Activated T-cell treated with anti-CD3 and anti-CD28 coated beads for 1 hour (primary cell): ENCODE measurements at places on chromosomes 2 and 18.

DNA sequence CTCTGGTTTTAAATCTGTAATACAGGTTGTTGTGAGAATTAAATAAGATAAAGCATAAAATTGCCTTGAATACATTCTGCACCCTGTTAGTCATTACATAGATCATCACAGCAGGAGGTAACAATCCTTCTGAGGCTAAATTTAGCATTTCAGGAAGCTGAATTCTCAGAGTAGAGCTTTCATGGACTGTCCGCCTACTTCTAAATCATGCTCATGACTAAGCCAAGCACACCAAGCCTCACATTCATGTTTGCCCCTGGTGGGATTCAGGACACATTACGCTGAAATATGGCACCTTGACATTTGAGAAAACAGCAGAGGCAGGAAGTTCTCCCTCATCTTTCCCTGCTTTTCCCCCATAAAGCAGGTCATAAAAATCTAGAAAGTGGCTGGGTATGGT lies 16.6 kb upstream of the PIK3C3 start:
- DNase-seq, result no peak

DNA sequence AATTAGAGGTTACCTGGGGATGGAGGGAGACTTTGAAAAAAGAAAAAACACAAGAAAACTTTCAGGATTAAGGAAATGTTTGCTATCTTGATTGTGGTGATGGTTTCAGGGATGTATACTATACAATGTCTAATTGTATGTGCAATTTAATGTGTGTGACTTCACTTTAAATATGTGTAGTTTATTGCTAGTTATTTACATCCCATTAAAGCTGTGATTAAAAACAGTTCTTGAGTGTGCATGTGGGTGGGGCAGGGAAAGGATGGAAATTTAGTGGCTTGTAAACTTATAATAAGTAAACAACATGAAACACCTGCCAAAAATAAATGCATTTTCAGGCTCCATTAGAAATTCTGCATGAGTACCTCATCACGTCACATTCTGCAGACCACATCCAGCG lies 167.0 kb downstream of the MYO5B start:
- DNase-seq, result no peak

- DNase-seq, result no peak
Measured at GRCh38 chr2:227324642-227324994, 433 bp upstream of the MFF start.

DNA sequence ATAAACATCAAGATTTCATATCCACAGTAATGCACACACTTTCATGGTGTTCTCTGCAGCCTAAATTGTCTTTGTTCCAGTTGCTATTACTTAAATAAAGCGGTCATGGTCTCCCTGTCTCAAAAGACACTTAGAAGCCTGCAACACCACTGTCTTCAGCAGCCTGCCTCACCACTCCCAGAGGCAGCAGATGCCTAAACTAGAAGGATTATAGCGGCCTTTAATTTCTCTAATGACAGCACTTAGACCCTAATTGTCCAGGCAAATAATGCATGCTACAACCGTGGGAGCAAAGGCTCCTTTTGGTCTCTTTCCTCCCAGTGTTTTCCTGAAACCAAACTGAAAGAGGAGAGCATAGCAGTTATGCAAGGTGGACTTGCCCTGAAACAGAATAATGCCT lies 248.8 kb upstream of the SLC39A10 start:
- DNase-seq, result no peak

DNA sequence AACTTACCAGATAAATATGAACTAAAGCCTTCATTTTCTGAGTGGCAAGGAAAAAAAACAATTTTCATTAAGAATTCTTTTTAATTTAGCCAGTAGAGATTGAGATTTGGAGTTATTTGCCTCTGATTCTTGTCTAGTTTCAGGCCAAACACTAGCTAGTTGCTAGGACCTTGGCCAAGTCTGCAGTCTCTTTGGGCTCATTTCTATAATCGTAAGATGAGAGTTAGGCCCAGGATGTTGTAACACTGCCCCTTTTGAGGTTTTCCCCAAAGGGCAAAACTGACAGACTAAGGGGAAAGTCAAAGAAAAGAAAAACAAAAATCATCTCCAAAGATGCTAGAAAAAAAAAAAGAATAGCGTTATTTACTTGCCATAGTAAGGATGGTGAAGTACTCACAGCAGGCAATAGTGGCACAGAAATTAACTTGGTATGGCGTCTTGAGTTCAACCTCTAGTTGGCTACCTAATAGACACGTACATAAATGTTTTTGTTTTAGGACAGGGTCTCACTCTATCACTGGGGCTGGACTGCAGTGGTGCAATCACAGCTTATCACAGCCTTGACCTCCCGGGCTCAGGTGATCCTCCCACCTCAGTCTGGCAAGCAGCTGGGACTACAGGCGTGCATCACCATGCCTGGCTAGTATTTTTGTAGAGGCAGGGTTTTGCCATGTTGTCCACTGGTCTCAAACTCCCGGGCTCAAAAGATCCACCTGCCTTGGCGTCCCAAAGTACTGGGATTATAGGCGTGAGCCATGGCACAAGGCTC lies 23.0 kb upstream of the ADAM17 start:
- DNase-seq, result no peak

DNA sequence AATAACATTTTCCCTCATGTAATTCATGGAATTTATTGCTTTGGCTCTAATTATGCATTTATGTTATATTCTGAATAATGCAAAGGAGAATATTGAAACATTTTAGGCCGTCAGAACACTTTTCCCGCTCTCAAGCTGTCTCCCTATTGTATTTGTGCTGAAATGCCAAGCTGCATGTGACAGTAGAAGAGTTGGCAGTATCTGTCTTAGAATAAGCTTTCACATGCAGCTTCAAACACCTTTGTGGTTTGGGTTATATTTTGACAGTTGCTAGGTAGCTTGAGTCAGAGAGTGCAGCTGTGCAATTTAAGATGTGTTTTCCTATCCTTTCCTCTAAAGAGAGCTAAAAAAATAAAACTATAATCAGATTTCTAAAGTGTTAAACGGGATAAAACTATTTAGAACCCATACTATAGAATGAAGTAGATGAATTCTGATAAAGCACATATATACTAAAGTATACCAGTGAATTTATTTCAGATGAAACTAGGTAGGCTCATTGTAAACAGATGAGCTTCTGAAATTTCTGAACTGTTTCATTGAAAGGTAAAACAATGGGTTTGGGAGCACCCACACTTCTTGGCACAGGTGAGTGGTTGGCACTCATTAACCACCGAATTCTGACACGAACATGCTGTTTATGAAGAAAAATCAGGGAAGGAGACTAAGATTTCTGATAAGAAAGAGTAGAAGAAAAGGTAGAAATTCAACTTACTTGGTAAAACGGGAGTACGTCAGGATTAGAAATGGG lies 43.4 kb downstream of the PLCL1 start:
- DNase-seq, result no peak

DNA sequence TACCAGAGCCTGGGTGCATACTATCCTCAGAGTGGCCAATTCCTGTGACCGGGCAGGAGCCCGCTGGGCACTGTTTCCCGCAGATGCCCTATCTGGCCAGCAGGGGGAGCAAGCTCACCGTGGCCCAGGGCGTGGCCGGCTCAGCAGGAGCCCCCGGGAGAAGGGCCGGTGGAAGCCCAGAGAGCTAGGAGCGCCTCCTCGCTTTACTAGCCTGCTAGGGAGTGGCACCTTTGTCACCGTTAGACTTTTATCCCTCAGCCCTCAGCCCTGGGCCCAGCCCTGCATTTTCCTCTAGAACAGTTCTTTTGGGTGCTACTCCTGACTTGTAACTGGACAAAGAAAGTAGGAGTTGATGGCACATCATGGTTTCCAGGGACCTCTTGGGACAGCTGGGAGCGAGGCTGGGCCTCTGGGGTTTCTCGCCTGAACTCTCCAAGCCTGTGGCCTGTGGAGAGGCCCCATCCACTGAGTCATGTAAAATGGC lies 24.0 kb downstream of the TMEM177 start:
- peak; percentile 52 for DNase-seq

GRCh38 chr2:81734981-81735380 lies 1430.4 kb upstream of the LRRTM1 start:
- DNase-seq, result no peak

DNA sequence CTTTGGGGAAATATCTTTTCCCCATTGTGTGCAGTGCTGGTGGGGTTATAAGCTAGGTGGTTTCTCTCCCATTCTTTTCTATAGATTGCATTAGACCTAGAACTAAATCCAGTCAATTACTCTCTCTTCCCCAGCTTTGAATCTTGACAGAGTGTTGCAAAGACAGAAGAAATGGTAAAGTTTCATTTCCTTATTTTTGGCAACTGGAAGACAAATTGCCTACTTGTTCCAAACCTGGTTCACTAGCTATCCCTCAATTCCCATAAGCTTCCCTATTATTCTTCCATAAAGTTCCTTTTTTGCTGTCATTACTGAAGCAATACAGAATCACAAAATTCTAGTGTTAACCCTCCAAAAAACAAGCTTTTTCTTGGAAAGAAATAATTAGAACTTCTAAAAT lies 94.0 kb upstream of the ITGA4 start:
- DNase-seq, result no peak

DNA sequence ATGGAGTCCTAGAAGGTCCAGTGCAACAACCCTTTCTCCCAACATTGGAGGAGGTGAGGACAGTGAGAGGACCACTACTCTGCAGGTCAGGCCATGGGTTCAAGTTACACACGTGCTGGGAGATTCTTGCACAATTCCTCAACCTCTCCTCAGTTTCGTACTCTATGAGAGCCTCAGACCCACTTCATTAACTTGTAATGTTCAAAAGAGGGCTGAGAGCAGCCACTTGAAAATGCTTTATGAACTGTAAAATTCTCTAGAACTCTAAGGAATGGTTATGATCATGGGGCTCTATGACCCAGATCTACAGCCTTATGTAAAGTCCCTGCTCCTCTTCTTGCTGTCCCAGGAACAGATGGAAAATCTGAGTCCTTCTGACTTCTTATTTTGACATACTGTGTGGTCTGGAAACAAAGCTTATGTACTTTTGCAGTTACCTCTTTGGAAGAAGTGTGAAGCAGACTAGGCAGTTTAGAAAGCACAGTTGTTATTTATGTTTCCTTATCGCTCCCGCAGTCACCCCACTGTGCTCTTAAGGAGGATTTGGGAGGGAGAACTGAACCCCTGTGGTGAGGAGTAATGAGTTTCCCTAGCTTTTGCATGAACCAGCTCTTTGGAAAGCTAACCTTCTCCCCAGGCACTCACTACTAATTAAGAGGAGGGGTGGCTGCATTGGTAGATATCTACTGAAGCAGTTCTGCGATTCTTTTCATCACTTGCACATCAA lies 296.6 kb downstream of the LRRTM1 start:
- DNase-seq, result no peak

GRCh38 chr2:172437419-172438341 lies 10.3 kb downstream of the ITGA6 start:
- DNase-seq, result peak; percentile 24

- no peak for DNase-seq
Measured at GRCh38 chr2:218233543-218233942, 16.6 kb downstream of the ARPC2 start.

DNA sequence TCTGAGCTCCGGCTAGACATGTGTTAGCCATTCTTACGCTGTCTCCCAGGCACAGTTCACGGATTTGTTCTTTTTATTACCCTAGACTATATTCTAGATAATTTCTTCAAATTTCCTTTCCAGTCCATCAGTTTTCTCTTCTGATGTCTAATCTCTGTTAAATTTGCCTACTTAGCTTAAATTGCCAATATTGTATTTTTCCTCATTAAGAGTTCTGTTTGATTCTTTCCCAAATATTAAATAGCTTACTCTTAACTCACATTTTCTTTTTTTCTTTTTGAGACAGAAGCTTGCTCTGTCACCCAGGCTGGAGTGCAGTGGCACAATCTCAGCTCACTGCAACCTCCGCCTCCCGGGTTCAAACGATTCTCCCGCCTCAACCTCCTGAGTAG lies 21.2 kb downstream of the CROCC2 start:
- no peak for DNase-seq

- DNase-seq, result no peak
Measured at GRCh38 chr18:3118195-3119010, 101.4 kb downstream of the MYOM1 start.

GRCh38 chr18:54829856-54830255 lies 1.6 kb downstream of the RAB27B start:
- DNase-seq, result no peak

DNA sequence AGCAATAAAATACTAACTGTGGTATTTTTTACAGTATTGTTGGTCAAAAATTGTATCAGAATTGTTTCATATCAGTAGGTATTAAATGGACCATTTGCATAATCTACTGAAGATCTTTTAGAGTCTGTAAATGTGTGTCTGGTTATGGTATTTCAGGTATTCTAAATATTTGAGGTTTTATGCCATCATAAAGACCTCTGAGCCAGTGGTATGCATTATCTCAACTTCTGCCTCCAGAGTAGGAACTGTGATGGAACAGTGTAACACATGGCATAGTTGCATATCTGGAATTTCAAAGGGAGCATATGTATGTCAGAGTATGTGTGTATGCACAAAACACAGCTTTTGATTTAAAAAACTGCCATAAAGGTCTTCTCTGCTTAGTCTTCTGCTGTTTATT lies 15.4 kb downstream of the GREB1L start:
- no peak for DNase-seq

- DNase-seq, result no peak
Measured at GRCh38 chr18:61865466-61866175, 27.2 kb downstream of the RNF152 start.

GRCh38 chr18:12884406-12885323 lies 628 bp upstream of the PTPN2 start:
- no peak for DNase-seq

DNA sequence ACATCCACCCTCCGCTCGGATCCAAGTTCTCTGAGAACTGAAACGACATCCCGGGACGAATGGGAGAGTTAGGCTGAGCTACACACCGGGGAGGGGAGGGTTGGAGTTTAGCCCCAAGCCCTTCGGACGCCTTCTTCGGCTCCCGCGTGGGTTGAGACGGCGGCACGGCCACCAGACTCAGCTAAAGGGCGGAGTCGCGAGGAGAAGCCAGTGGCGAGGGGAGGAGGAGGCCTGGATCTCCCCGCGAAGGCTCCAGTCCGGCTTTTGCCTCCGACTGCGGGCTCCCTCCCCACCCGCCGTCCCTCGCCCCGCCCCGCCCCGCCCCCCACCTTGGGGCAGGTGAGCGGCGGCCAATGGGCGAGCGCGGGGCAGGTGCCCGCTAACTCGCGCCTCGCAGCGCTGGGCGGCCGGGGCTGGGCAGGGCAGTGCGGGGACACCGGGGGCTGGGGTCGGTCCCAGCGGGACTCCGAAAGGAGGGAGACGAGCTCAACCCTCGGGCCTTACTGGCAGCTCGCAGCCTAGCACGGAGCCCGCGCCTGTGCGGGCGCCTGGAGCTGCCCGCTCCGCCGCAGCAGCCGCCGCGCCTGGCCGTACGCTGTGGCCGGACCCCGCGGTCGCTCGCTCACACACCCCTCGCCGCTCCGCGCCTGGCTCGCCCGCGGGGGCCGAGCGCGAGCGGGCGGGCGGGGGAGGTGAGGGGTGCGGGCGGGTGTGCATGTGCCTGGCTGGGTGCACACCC lies at the start of gene EMX1:
Gene EMX1 (plus strand): TSS at position 382 of the 739 bp plus-strand sequence. CDS start 334 bp downstream, at position 716.
- DNase-seq, result peak; percentile 24
